Fibroblast of lung (primary cell): ENCODE measurements at places on chromosomes 6 and 20. TPM values are rescaled to one million over a fixed set of nuclear protein-coding genes. Genes with fewer than 3 reads are reported as not detected.

DNA sequence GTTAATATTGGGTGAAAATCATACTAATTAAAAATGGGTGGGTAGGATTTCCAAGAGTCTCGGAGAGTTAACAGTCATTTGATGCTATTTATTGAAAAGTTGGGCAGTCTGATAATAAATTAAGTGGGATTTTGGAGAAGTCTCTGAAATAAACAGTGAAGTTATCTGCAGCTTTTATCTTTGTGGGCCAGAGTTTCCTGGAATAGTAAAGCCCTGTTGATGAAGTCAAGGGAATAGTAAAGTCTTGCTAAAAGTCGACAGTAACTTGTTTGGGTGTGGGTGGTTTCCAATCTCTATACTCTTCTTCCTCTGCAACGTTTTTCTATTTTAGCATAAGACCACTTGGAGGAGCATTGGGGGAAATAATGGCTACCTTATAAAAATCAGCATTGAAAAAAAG, 493.6 kb downstream of the EPM2A start:
- H3K27ac ChIP-seq = no peak overlapping the region
- H3K4me3 ChIP-seq = no peak overlapping the region
- DNase-seq = peak; percentile 6
- H3K36me3 ChIP-seq = no peaks in the 10 kb centered on the region
- no peaks in the 10 kb centered on the region for H3K4me1 ChIP-seq
- no peaks in the 10 kb centered on the region for H3K27me3 ChIP-seq

DNA sequence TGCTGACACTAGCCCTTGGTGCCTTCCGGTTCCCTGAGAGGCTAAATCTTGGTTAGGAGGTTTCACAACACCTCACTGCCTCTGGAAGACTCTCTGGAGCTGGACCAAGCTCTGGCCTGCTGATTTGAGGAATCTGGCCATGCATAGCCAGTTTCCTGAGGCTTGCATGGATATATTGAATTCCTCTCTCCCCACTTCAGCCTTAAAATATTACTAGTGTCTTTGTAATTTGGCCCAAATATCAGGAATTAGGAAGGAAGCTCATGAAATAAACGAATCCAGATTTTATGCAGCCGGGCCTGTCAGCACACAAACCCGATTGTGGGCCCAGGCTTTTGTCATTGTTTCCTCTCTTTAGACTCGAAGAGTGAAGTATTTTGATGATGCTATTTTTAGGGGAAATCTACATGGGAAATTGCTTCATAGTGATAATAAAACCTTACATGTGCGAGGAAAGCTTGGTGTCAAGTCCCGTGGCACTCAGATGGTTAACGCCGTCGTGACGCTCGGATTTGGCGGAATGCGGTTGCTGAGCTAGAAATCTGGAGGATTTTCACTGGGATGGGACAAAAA, 144.4 kb downstream of the PHACTR3 start:
- no peaks in the 10 kb centered on the region for H3K36me3 ChIP-seq
- H3K4me1 ChIP-seq = no peaks in the 10 kb centered on the region
- no peaks in the 10 kb centered on the region for H3K27me3 ChIP-seq
- H3K4me3 ChIP-seq = no peak overlapping the region
- peak; percentile 46 for DNase-seq

Gene ENPP3
- polyA plus RNA-seq = 0.02 and 0.06 TPM in 2 replicates

Gene VNN1
- polyA plus RNA-seq = not detected in 2 replicates
